ENCODE measurements at places on chromosomes 3 and 15.

DNA sequence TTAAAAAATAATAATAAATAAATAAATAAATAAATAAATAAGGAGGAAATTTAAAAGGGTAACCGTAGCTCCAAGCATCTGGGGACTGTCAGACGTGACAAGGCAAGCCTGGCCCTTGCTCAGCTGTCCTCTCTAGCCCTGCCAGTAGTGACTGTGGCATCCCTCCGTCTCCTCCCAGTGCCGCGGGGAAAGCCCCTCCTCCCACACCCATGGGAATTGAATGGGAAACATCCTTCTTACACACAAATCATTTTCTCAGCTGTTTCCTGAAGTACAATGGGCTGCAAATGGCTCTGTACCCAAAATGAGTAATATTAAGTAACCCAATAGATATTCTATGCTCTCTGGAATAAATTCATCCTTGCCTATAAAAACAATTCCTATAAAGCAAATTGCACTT, 101.6 kb upstream of the RAD18 start:
- DNase-seq, result no peak

- no peak for DNase-seq
These were observed 202.3 kb upstream of the POU1F1 start for GRCh38 chr3:87478716-87479115.

GRCh38 chr15:89806559-89807550, 7.8 kb downstream of the ANPEP start:
- DNase-seq, result no peak

DNA sequence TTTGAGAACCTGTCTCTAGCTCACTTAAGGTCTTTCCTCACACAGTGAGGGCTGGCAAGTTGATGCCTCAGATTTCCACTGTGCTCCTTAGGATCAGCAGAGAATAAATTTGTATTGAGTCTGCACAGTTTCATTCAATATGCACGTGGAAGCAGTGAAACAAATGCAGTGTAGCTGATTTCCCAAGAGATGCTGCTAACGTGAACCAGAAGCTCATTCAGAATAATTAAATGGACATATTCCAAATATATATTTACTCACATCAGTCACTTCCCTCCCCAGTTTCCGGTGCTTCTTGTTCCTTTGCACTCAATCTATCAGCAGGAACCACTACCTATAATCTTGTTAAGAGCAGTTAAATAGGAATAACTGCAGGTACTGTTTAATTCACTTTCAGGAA, 86.1 kb downstream of the UNC13C start:
- no peak for DNase-seq

DNA sequence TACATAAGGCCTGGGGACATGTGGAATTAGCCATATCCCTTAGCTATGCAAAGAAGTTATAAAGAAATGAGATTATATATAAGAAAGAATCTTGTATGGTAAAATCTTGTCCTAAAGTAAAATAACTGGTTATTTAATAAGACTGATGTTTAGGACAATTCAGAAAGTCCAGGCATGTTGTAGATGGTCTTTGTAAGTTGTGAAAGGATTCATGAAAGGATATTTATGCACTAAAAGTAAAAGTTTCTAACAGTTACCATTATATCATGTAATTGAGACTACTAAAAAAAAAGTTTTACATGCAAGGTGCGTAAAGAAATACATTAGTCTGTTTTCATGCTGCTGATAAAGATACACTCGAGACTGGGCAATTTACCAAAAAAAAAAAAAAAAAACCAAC, 146.3 kb downstream of the FMN1 start:
- no peak for DNase-seq

DNA sequence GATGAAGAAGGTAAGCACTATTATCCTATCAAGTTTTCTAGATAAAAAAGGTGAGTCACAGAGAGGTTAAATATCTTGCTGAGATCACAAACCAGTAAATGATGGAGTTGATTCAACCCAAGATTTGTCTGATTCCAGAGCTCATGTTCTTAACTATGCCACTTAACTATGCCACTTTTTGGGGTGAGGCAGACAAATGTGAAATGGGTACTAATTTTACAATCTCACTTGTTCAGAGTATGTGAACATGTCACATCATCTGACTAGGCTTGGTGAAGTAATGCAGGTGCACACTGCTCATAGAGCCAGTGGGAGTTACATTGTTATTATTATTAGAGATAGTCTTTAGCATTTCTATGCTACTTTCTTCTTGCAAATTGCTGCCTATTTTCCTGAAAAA, 2.0 kb downstream of the DRD3 start:
- DNase-seq, result peak; percentile 58

DNA sequence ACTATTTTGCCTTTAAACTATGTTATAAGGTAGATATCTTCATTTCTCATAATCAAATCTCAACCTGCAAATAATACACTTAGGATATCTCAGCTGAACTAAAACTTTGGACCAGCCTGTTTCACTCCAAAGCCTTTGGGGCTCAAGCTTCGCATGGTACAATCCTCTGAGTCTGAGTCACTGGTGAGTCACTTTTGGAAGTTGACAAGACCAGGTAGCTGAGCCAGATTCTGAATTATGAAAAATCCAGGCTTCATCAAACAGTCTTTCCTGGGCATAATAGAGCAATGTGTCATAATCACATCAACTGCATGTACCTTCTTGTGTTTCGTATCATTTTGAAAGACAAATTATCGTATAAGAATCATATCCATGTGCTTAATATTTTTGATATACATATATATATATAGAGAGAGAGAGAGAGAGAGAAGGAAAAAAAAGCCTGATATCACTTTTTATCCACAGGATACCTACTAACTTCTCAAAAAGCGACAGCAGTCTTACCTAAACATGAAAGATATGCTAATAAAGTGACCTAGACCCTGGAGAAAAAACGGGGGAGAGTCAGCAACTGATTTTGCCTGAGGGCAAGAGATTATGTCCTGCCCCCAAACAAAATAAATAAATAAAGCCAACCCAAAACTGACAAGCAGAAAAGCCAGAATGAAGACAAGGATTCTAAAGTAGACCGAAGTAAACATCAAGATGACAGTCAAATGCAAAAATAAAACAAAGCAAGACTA, 263.9 kb upstream of the TGFBR2 start:
- no peak for DNase-seq

DNA sequence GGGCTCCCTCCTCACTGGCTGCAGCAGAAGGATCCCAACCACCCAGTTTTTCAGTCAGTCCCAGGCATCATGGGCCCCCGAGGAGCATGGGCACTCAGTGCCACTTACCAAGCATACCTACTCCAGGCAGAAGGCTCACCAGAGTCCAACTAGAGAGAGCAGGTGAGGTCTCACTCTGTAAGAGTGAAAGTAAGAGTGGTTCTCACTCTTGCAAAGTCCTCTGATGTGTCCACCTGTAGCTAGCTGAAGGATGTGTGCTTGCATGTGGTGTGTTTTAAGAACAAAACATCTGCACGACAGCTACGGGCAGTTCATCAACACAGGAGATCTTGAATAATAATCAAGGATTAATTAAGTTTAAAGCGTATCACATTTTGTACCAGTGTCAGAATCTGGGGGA, 49.7 kb downstream of the CCK start:
- no peak for DNase-seq

- peak; percentile 15 for DNase-seq
These were observed 48.9 kb downstream of the NIPA2 start for GRCh38 chr15:22887157-22887951.

- no peak for DNase-seq
These were observed 256.0 kb upstream of the TRIM42 start for GRCh38 chr3:140421884-140422283.

DNA sequence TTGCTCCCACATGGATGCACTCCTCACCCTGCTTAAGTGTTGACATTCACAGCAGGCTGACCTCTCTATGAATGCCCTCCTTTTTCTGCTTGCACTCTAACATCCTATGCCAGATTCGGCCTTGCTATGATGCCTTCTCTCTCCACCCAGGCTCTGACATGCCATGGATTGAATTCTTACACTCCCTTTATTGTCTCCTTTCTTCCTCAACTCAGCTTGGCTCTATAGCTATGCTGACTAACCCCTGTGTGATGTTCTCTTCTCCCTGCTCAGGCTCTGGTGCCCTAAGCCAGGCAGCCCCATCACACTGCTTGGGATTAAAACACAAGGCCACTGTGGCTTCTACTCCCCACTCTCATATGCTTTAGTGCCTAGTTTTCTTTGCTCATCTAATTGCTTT, 563.7 kb downstream of the NSUN3 start:
- no peak for DNase-seq

- DNase-seq, result no peak
These were observed 12.4 kb upstream of the GREM1 start for GRCh38 chr15:32705446-32705845.

DNA sequence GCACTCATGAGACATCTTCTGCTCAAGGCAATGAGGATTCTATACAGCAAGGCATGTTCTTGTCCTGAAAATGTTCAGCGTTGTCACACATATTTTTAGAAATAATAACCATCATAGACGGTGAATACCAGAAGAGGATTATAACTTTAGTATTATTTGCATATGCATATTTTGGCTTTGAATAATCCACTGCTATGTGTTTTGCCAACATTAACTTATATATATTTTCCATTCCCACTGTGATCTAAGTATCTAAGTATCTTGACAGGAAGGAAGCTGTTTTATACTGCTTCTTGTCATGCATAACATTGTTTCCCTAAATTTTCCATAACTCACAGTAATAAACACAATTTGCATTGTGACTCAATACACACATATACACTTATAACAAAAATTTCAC, 509.5 kb downstream of the TBL1XR1 start:
- DNase-seq, result no peak

GRCh38 chr3:62318752-62319569, 54.4 kb downstream of the FEZF2 start:
- peak; percentile 82 for DNase-seq

- DNase-seq, result no peak
These were observed 21.4 kb upstream of the MCCC1 start for GRCh38 chr3:183120538-183121215.

GRCh38 chr15:93074599-93074998, 14.4 kb downstream of the RGMA start:
- no peak for DNase-seq

GRCh38 chr15:39327005-39327730, 253.7 kb upstream of the THBS1 start:
- DNase-seq, result no peak

GRCh38 chr3:44992555-44993470, 16.8 kb downstream of the EXOSC7 start:
- DNase-seq, result no peak

DNA sequence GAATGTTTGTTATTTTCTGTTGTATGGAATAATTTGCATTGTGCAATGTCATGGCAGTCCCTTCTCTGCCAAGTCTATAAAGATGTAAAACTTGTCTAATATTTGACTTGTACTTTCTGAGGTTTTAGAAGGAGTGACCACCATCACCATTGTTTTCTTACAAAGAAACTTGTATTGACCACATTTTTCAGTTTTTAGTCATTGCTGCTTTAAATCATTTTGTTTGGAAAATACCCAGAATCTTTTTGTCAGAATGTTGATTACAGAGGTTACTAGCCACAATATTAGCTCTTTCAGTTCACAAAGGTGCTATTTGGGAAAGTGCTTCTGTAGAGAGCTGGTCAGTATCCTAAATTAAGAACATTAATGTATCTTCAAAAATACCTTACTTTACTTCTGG, 532.4 kb upstream of the GBE1 start:
- no peak for DNase-seq

- DNase-seq, result no peak
These were observed 66.4 kb downstream of the LRTM1 start for GRCh38 chr3:54861248-54862067.

GRCh38 chr3:16401273-16401672, 112.2 kb downstream of the RFTN1 start:
- DNase-seq, result no peak

- peak; percentile 20 for DNase-seq
These were observed 642 bp downstream of the SCAP start for GRCh38 chr3:47475029-47475569.

GRCh38 chr3:143633816-143634215, 214.5 kb downstream of the SLC9A9 start:
- DNase-seq, result no peak

GRCh38 chr3:126290325-126290724, 66.9 kb downstream of the KLF15 start:
- no peak for DNase-seq

DNA sequence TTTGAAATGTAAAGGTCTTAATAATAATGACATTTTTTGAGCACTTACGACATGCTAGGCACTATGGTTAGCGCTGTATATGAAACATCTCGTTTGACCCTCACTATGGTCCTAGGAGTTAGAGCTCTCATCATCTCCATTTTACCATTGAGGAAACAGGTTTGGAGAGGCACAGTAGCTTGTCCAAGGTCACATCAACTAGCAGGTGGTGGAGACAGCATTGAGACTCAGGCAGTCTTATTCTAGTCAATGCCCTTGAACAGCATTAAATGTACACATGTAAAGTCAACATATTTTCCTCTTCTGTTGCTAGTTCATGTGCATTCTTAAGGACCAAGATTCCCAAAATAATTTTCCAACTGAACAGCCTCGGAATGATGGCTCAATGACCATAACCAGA, 4.8 kb downstream of the ARHGEF3 start:
- no peak for DNase-seq

DNA sequence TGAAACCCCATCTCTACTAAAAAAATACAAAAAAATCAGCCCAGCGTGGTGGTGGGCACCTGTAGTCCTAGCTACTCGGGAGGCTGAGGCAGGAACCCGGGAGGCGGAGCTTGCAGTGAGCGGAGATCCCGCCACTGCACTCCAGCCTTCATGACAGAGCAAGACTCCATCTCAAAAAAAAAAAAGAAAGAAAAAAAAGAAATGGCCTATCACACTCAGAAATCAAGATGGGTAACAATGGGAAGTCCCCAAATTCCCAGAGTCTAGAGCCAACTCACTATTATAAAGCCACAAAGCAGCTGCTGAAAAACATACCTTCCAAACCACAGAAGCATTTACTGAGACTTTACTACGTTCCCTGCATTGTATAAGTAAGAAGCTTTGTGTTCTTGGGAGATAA, 7.5 kb downstream of the HDGFL3 start:
- no peak for DNase-seq

- DNase-seq, result no peak
These were observed 1233.9 kb upstream of the ALCAM start for GRCh38 chr3:104132566-104133403.

GRCh38 chr15:72840114-72840513, 56.6 kb upstream of the ADPGK start:
- DNase-seq, result no peak

- no peak for DNase-seq
These were observed 237.1 kb downstream of the RYR3 start for GRCh38 chr15:33547876-33548275.

- DNase-seq, result no peak
These were observed 161.3 kb downstream of the IL5RA start for GRCh38 chr3:2948882-2949281.

GRCh38 chr3:66210687-66211295, 10.0 kb upstream of the SLC25A26 start:
- no peak for DNase-seq

DNA sequence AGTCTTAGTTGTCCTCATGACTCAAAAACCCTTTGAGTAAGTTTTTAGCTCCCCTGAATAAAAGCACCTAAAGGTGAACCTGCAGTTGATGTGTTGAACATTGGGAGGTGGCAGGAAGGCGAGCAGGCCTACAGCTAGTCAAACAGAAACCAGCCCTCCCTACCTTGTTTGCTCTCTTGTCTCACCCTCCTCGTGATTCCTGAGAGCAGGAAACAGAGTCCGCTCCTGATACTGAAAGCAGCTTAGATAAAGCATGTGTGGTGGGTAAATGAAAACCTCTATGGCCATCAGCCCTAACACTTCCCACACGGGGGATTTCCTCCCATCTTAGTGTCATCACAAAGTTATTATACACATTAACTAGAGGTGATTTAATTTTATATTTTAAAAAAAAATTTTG, 21.8 kb upstream of the CLDN18 start:
- DNase-seq, result no peak

- DNase-seq, result peak; percentile 35
These were observed 133.6 kb upstream of the RAP2B start for GRCh38 chr3:153028381-153028780.
